ENCODE measurements at places on chromosomes 4 and X. TPM values are rescaled to one million over a fixed set of nuclear protein-coding genes. Genes with fewer than 3 reads are reported as not detected.

- DNase-seq: no peak
- H3K27ac ChIP-seq: no peak overlapping the region
- H3K36me3 ChIP-seq: no peaks in the 10 kb centered on the region
- no peaks in the 10 kb centered on the region for H3K4me1 ChIP-seq
- no peak overlapping the region for H3K4me3 ChIP-seq
These were observed 12.1 kb downstream of the ARMCX6 start for GRCh38 chrX:101605728-101606127.

Gene ARHGAP24
- total RNA-seq: not detected

- no peaks in the 10 kb centered on the region for H3K4me1 ChIP-seq
- H3K27ac ChIP-seq: no peak overlapping the region
- H3K36me3 ChIP-seq: peaks cover 19% of the 10 kb centered on the region
These were observed 20.9 kb downstream of the APOOL start for GRCh38 chrX:85024562-85024961.

- peak overlapping the region; percentile 66 for H3K4me3 ChIP-seq
- no peaks in the 10 kb centered on the region for H3K27me3 ChIP-seq
- H3K36me3 ChIP-seq: no peaks in the 10 kb centered on the region
- DNase-seq: peak; percentile 20
- H3K4me1 ChIP-seq: peaks cover 16% of the 10 kb centered on the region
These were observed 10.2 kb upstream of the ATP6AP2 start for GRCh38 chrX:40570346-40571093.

Data from activated CD4-positive, alpha-beta memory T cell treated with anti-CD3 and anti-CD28 coated beads for 36 hours (primary cell).